Pericardium fibroblast (primary cell): ENCODE measurements at places on chromosomes 12 and 14. TPM values are rescaled to one million over a fixed set of nuclear protein-coding genes. Genes with fewer than 3 reads are reported as not detected.

The SLC17A8 gene
- total RNA-seq, result not detected in 2 replicates

The PYM1 gene
- 29.2 and 38.9 TPM in 2 replicates for total RNA-seq

The PLEKHA5 gene
- total RNA-seq, result 9.3 and 9.6 TPM in 2 replicates

The NKX2-8 gene
- total RNA-seq, result not detected in 2 replicates
